Erythroblast (primary cell): ENCODE measurements at places on chromosomes 16 and 17.

DNA sequence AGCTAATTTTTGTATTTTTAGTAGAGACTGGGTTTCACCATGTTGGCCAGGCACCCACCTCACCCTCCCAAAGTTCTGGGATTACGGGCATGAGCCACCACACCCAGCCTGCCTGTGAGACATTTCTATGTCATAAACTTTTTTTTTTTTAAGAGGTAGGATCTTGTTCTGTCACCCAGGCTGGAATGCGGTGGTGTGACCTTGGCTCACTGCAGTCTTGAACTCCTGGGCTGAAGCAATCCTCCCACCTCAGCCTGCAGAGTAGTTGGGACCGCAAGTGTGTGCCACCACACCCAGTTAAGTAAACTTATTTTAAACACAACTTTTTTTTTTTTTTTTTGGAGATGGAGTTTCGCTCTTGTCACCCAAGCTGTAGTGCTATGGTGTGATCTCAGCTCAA lies 47.2 kb downstream of the SCNN1G start:
- no peak for DNase-seq

DNA sequence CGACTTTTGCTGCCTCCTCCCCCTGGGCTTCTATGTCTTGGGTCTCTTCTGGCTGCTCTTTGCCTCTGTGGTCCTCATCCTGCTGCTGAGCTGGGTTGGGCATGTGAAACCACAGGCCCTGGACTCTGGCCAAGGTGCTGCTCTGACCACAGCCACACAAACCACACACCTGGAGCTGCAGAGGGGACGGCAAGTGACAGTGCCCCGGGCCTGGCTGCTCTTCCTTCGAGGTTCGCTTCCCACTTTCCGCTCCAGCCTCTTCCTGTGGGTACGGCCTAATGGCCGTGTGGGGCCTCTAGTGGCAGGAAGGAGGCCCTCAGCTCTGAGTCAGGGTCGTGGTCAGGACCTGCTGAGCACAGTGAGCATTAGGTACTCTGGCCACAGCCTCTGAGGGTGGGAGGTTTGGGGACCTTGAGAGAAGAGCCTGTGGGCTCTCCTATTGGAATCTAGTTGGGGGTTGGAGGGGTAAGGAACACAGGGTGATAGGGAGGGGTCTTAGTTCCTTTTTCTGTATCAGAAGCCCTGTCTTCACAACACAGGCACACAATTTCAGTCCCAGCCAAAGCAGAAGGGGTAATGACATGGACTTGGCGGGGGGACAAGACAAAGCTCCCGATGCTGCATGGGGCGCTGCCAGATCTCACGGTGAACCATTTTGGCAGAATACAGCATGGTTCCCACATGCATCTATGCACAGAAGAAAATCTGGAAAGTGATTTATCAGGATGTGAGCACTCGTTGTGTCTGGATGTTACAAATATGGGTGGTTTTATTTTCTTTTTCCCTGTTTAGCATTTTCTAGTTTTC lies 2.3 kb downstream of the GP1BA start:
- no peak for DNase-seq

- DNase-seq: peak; percentile 91
Measured at GRCh38 chr17:41666708-41667279, 21.9 kb upstream of the EIF1 start.

GRCh38 chr16:74747-75334 lies 2.4 kb upstream of the RHBDF1 start:
- DNase-seq: no peak

DNA sequence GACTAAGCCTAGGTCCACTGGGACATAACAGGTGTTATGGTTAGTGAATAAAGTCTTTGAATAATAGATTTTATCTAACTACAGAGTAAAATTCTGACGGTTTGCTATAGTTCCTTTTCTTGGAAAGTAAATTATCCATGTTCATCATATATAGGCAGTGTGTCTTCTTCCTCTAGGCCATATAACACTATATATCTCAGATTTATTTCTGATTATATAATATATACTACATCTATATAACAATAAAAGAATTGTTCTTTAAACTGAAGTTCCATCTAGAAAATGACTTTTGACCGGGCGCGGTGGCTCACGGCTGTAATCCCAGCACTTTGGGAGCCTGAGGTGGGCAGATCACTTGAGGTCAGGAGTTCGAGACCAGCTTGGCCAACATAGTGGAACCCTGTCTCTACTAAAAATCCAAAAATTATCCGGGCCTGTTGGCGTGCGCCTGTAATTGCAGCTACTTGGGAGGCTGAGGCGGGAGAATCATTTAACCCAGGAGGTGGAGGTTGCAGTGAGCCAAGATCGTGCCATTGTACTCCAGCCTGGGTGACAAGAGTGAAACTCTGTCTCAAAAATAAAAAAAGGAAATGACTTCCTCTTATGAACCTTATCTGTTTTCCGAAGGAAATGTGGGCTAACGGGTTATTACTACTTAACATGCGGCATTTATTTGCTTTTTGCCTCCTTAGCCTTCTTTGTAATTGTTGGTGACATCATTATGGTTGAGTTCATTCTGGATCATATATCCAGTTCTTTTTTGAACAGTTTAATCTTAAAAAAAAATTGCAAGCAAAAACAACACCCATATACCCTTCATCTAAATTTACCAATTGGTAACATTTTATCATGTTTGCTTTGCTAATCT lies 29.2 kb downstream of the NOL11 start:
- DNase-seq: no peak

DNA sequence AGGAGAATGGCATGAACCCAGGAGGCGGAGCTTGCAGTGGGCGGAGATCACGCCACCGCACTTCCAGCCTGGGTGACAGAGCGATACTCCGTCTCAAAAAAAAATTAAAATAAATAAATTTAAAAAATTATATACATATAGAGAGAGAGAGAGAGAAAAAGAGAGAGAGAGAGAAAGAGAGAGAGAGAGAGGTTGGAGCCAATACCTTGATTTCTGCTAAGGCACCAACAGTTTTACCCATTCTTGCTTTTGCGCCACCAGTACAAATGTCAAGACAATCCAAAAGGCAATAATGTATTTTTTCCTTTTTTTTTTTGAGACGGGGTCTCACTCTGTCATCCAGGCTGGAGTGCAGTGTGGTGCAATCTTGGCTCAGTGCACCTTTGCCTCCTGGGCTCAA lies 17.2 kb downstream of the BRIP1 start:
- DNase-seq: no peak

DNA sequence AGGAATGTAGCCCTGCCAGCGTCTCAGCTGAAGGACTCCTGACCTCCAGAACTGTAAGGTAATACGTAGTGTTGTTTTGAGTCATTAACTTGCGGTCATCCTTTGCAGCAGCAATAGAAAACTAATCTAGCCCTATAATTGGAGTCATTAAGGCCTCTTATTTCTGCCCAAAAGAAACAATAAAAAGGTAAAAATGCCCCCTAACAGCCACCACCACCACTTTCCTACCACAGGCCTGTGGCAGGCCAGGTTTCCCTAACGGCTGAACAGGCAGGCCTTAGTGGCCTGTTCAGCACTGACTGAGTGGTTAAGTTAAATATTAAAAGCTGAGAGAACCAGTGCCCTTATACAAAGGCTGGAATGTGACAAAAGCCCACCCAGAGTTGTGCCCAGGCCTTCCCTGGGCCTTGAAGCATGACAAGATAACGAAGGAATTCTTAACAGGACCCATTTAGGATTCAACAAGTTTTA lies 286.5 kb upstream of the ERCC4 start:
- DNase-seq: no peak

- no peak for DNase-seq
Measured at GRCh38 chr17:18121144-18121910, 12.8 kb downstream of the MYO15A start.

DNA sequence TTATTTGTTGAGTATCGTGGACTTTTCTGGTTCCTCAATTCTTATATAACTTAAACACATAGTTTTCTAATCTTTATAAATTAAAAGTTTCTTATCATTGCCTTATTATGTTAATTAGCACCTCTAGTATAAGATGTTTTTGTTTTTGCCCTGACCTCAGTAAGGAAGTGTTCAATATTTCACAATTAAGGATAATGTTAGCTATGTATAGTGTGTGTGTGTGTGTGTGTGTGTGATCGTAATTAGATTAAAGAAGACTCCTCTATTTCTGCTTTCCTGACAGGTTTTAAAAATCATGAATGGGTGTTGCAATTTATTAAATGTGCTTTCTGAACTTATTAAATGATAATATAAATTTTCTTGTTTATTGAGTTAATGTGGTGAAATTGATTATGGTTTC lies 12.0 kb downstream of the IL21R start:
- DNase-seq: no peak

DNA sequence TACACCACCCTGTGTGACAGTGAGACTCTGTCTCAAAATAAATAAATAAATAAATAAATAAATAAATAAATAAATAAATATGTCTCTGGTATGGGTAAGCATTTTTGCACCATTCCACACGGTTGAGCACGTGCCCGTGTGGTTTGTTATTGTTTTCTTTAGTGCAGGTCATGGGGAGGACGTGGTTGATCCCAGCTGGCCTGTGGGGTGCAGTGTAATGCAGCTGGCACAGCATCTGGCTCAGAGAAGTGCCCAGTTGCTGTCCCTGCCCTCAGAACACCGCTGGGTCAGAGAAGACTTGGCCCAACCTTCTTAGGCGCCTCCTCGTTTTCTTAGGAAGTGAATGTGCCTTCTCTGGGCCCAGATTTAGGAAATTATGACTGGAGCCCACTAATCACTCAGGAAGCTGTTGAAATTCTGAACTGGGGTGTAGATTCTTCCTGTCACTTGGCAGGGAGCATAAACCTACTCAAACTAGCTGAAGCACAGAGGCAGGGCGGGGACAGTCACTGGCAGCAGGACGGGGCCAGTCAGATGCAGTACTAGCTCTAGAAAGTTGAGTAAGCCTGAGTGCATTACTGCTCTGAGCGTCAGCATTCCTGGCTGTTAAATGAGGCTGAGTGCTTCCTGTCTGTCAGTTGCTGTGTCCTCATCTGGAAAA lies 85.9 kb downstream of the SNX29 start:
- no peak for DNase-seq
